ENCODE measurements at places on chromosomes 7 and 10.
A peak's percentile ranks its signal among the peaks of the same experiment; 100 is the strongest.

- no peak for DNase-seq
Measured at GRCh38 chr10:33370434-33370930, 36.0 kb upstream of the NRP1 start.

DNA sequence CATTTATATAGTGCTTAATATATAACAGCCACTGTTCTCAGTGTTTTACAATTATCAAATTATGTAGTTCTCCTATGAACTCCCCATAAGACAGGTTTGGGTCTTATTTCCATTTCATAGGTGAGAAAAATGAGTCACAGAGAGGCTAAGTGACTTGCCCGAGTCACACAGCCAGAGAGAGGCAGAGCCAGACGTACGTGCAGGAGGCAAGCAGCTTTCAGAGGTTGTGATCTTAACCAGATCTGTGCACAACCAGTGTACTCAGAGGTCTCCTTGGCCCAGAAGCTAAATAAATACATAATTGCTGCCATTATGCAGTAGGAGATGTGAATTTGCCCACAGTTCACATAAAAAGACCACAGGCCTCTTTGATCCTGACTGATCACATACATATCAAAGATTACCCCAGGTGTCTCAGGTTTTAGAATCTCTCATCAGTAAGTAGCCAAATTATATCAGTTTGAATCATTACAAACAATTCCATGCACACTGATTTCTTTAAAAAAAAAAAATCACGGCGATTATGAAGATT lies 304.7 kb upstream of the AOAH start:
- DNase-seq = no peak

GRCh38 chr10:132940791-132941465 lies 1.4 kb downstream of the CFAP46 start:
- DNase-seq = no peak

DNA sequence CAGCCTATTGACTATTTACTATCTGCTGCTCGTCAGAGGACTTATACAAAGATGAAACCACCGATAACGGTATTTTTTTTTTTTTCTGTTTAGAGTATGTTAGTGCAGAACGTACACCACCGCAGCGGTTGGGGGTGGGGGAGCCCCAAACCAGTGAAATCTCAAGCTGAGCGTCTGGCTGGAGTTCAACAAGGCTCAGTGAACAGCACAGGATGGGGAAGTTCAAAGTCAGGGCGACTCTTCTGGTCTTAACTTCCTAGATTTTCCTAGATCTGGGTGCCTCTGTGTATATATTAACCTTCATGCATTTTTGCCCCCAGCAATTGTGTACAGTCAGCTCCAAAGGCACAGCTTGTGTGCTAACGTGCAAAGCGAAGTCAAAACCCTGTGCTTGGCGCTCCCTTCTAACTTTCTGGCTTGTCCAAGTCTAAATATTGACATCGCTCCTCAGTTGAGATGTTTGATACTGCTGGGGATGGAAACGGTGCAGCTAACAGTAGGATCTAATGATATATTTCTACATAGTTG lies 1.1 kb downstream of the RHOBTB1 start:
- no peak for DNase-seq

DNA sequence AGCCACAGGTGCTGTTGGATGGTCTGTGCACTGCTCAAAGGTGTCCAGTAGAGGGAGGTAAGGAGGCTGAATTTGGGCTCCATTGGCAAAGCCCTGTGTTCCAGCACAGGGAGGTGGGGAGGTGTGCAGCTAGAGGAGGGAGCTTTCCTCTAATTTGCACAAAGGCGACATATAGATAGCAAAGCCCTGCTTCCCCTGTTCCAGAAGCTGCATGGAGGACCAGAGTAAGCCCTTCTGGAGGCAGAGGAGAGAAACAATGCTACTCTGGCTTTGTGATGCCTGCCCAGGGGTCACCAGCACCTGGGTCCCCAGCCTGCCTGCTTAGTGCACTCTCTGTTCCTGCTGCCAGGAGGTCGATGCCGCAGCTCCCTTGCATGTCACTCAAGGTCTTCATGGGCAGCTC lies 3.4 kb upstream of the ARHGAP22 start:
- peak; percentile 19 for DNase-seq
